ENCODE measurements at places on chromosomes 1 and 21.

- DNase-seq = no peak
These were observed 355.7 kb upstream of the TMPRSS15 start for GRCh38 chr21:18759267-18759666.

GRCh38 chr1:167555971-167556714 lies 2.6 kb upstream of the CREG1 start:
- peak; percentile 52 for DNase-seq

DNA sequence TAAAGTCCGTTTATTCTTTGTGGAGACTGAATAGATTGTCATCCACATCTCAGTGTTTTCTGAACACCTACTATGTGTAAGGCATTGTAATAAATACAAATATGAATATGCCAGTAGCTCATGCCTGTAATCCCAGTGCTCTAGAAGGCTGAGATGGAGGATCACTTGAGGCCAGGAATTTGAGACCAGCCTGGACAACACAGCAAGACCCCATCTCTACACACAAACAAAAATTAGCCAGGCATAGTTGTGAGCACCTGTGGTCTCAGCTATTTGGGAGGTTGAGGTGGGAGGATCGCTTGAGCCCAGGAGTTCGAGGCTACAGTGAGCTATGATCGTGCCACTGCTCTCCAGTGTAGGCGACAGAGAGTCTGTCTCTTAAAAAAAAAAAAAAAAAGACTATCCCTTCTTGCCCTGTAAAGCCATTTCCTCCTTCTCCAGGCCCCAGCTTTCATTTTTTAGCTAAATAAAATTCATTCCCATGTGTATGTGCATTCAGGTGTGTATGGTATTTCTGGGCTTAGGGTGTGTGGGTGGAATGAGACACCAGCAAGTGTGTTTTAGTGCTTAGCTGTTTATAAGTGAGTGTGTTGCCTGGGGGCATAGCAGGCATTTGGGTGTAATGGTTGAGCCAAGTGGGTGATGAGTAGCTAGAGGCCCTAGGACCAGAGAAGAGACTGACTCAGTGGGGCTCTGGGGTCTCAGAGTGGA lies 7.8 kb downstream of the CELSR2 start:
- no peak for DNase-seq

GRCh38 chr1:5688081-5689077 lies 303.8 kb downstream of the NPHP4 start:
- DNase-seq = no peak

DNA sequence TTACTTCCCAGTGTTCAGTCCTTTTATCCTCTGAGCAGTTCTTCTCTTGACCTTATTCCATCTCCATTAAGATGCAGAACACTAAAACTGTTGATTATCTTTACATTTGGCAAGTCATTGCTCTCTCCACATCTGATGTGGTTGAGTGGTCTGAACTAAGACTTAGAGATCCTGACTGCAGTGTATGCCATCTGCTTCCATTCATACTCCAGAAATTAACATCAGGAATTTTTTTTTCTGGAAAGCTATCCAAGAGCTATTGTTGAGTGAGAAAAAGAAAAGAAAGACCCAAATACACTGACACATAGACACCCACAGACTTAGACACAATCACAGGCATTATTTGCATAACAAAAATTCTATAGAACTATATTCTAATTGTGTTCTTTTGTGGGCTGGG lies 3.7 kb upstream of the TRIM62 start:
- no peak for DNase-seq

DNA sequence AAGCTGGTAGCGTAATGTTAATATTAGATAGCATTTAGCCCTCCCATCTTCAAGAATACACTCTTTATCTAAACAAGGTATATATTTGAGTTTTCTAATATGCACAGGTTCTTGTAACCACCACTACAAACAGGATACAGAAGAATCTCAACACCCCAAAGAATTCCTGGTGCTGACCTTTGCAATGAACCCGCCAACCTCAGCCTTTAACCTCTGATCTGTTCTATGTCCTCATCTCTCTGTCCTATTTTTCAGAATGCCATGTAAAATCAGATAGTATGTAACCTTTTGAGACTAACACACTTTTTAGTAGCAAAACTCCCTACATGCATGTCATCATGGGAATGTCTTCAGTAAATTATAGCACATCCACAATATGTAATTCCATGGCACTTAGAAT lies 71.1 kb downstream of the LRRC8C start:
- no peak for DNase-seq

GRCh38 chr1:8324176-8324810 lies 6.4 kb downstream of the SLC45A1 start:
- no peak for DNase-seq

GRCh38 chr1:155069551-155070157 lies 6.1 kb downstream of the EFNA4 start:
- DNase-seq = no peak

DNA sequence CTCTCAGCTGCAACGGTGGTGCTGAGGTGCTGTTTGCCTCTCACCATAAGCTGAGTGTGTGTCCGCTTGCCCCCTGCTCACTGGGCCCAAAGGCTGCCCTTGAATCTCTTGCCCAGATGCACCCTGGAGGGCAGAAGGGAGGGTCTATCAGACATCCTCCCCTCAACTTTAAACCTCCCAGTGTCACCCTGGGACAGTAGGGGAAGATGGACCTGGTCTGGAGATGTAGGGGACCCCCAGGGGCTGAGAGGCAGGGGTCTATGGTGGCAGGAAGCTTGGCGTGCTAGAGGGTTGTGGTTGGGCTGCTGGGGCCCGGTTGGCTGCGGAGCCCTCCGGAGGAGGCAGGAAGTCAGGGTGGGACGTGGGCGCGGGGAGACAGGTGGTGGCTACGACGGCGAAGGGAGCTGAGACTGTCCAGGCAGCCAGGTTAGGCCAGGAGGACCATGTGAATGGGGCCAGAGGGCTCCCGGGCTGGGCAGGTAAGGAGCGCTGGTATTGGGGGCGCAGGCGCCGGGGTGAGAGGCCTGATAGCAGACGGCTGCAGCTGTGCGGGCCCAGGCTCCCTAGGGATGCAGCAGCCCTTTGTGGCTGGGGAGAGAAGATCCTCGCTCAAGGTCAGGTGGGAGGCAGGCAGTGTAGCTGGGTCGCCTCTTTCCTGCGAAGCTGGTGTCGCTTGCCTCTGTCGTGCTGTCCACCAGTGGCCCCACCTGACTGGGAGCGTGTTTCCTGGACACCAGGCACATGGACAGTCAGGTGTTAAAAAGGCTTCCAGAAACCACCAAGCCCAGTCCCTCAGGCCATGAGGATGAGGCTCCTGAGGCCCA lies at the start of gene LCK:
Gene LCK (plus strand): TSS at position 373 of the 824 bp plus-strand sequence. CDS start 23,065 bp downstream, outside the sequence.
- DNase-seq = no peak

DNA sequence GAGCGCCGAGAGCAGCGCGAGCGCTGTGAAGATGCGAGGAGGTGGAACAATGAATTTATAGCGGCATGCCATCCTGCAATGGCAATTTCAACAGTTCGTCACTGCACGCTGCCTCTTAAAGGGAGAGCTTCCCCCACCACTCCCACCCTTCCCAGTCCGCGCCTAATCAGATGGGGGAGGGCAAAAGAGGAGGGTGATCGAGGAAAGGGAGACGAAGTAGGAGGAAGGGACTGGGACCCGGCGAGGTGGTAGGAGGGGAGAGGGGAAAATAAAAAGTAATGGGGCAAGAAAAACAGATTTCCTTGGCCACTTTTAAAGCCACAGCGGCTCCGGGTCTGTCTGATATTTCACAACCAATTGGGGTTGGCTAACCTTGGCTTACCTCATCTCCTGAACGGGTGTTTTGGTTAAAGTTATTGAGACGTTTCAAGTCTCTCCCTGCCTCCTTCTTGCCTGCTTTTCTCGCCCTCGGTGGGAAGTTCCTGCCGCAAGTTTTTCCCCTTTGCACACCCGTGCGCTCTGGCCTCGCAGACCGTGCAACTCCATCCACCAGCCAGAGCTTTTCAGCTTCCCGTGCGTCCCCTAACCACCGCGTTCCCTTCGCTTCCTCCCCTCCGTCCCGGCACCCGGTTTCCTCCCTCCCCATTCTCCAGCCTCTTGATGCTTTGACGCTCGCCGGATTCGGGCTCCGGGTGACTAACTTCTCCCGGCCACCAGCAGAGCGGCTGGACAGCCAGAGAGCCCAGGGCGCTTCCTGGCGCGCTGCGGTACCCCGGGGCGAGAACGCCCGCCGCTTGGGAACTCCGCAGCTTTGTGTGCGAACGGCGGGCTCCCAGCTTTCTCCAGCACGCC lies at the start of gene ADAMTS5:
Gene ADAMTS5 (minus strand): TSS at position 27 of the 852 bp plus-strand sequence. CDS start 697 bp downstream, outside the sequence.
- DNase-seq = no peak

GRCh38 chr1:85274969-85275453 lies 1.4 kb downstream of the BCL10 start:
- no peak for DNase-seq

- no peak for DNase-seq
These were observed 58.4 kb upstream of the PARP1 start for GRCh38 chr1:226466296-226466695.

DNA sequence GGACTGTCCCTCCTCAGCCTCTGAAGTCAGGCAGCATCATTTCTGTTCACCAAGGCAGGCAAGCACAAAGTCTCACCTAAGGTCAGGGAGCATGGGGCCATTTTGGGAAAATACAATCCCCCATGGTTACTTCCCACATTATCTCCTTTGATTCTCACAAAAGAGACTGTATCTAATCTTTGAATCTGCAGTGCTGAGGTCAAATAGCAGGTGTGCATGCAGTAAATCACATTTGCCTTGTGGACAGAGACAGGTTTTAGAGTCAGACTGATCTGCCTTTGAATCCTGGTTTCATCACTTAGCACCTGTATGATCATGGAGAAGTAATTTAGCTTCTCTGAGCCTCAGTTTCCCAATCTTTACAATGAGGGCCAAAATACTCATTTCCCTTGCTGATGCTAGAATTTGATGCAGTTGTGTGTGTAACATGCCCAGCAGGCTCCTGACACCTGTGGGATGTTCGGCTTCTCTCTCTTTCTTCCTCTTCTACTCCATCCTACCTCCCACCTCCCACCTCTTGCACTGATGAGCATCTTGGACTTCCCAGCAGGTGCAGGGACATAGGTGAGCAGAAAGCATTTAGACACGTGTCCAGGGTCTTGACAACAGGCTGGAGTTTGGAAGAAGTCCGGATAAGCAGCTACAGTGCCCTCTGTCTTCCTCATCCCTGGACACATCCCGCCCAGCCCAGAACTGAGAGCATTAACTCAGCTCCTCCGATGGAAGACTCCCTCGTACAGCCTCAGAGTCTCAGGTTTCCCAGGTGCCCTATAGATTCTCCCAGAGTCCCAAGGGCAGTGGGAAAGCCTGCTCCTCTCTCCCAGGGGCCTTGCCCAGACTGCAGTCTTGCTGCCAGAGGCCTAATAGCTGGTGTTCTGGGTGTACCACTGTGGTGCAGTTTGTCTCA lies 18.9 kb downstream of the NENF start:
- DNase-seq = no peak

DNA sequence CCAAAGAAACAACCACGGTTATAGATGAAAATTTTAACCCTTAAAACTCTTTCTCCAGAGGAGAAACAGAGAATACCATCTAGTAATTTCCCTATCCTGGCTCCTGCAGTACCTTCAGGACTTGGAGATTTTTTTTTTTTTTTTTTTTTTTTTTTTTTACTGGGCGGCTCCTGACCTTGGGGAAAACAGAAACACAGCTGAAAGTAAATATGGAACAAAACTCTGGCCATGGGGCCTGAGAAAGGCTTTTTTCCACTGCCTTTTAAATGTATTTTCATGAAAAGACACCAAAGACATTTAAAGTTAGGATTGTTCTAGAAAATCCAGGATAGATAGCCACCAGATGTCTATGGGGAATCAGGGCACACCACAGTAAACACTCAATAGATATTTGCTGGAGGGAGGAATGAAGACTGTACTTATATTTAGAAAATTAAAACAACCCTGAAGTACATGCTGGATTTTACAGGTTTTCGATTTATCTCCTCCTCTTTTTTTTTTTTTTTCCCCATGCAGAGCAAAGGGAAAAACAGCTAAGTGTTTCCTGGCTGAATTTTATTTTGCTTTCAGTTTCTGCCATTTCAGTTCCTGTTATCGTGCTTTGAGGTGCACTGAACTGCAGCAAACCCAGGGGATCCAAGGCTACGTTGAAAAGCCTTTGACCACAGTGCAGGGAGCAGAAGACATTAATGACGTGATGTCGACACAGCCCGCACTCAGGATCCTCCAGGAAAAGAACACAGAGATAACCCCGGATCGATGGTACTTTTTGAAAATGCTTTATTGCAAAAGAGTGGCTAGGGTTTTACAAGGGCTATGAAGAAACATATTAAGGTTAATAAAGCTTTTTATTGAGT lies 35.7 kb upstream of the CNN3 start:
- no peak for DNase-seq

Measured in stimulated activated CD4-positive, alpha-beta T cell treated with anti-CD3 and anti-CD28 coated beads, Interleukin-1b, Interleukin-23, amount 100 ng/mL, for 24 hours (primary cell).